ENCODE measurements at places on chromosomes 6 and 20. TPM values are rescaled to one million over a fixed set of nuclear protein-coding genes. Genes with fewer than 3 reads are reported as not detected.

The GSTA3 gene
- 0.39 TPM for total RNA-seq

The STMND1 gene
- total RNA-seq, result not detected

The LYRM4 gene
- 12.8 TPM for total RNA-seq

The POPDC3 gene
- total RNA-seq, result 5.2 TPM

The AVP gene
- not detected for total RNA-seq

The PPIL6 gene
- 4.1 TPM for total RNA-seq

The HLA-F gene
- 14.7 TPM for total RNA-seq

The SPTLC3 gene
- total RNA-seq, result 32.3 TPM

The AMD1 gene
- total RNA-seq, result 79.7 TPM

The BHLHE23 gene
- total RNA-seq, result not detected

The RNF217 gene
- 26.0 TPM for total RNA-seq

The LY6G5B gene
- total RNA-seq, result 4.0 TPM

The FOXS1 gene
- total RNA-seq, result 1.4 TPM

The TRIM40 gene
- not detected for total RNA-seq

The SLC12A5 gene
- 0.69 TPM for total RNA-seq

The HLA-DRB1 gene
- 20.7 TPM for total RNA-seq

The WFDC12 gene
- total RNA-seq, result 1.1 TPM

The THBS2 gene
- total RNA-seq, result 393 TPM
